Stimulated activated CD8-positive, alpha-beta memory T cell treated with anti-CD3 and anti-CD28 coated beads, Interleukin-4, amount 100 ng/mL, for 1 hour (primary cell): ENCODE measurements at places on chromosomes 13 and 19.

- DNase-seq: peak; percentile 37
Observed at GRCh38 chr19:46014941-46015686, 7.7 kb downstream of the PGLYRP1 start.

GRCh38 chr13:52599037-52599847, 43.0 kb upstream of the HNRNPA1L2 start:
- DNase-seq: no peak

DNA sequence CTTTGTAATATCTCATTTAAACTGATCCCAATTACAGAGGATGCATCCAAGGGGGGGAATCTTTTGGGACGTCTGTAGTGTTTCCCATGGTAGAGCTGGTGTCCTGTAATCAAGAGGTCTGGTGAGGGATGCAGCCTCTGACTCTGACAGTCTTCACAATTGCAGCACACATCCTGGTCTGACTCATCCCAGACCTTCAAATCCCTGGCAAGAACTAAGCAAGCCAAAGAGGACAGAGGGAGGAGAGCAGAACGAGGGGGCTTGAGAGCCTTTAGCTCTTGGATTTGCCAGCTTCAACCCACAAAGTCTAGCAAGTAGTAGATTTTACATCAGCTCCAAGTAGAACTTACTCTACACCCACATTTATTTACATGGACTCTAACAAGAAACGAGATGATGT, 17.3 kb upstream of the FCGBP start:
- DNase-seq: no peak

- no peak for DNase-seq
Observed at GRCh38 chr19:48918801-48919247, 14.7 kb upstream of the DHDH start.

DNA sequence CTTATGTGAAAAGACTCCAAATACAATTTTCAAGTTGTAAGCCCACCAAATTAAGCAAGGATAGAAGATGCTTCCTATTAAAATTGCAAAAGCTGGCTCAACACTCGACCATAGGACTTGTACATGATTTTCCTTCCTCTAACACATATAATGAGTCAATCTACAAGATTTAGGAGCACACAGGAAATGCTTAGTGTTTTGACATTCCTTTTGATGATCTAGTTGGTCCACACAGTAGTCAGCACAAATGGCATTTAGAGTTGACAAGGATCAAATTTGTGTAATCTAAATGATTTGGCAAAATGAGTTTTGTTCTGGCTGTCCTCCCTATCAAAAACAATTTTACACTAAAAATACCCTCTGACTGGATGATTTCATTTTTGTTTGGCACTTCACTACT, 340.2 kb downstream of the DIAPH3 start:
- no peak for DNase-seq

DNA sequence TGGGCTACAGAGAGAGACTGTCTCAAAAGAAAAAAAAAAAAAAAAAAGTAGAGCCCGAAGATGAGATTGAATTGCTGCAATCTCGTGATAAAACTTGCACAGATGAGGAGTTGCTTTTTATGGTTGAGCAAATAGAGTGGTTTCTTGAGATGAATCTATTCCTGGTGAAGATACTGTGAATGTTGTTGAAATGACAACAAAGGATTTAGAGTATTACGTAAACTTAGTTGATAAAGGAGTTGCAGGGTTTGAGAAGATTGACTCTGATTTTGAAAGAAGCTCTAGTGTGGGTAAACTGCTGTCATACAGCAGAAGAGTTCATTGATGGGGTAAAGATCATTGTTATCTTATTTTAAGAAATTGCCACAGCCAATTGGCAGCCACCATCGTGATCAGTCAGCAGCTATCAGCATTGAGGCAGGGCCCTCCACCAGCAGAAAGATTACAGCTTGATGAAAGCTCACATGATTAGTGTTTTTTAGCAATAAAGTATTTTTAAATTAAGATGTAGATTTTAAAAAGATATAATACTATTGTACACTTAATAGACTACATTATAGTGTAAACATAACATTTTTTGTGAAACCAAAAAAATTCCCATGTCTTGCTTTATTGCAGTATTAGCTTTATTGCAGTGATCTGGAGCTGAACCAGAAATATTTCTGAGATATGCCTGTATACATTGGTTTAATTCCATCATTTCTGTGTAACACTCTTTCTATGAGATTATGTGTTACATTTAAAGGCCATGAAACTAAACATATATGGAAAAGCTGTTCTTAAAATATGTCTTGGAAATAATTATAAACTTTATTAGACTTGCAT, 43.1 kb downstream of the ZMYM2 start:
- DNase-seq: no peak

DNA sequence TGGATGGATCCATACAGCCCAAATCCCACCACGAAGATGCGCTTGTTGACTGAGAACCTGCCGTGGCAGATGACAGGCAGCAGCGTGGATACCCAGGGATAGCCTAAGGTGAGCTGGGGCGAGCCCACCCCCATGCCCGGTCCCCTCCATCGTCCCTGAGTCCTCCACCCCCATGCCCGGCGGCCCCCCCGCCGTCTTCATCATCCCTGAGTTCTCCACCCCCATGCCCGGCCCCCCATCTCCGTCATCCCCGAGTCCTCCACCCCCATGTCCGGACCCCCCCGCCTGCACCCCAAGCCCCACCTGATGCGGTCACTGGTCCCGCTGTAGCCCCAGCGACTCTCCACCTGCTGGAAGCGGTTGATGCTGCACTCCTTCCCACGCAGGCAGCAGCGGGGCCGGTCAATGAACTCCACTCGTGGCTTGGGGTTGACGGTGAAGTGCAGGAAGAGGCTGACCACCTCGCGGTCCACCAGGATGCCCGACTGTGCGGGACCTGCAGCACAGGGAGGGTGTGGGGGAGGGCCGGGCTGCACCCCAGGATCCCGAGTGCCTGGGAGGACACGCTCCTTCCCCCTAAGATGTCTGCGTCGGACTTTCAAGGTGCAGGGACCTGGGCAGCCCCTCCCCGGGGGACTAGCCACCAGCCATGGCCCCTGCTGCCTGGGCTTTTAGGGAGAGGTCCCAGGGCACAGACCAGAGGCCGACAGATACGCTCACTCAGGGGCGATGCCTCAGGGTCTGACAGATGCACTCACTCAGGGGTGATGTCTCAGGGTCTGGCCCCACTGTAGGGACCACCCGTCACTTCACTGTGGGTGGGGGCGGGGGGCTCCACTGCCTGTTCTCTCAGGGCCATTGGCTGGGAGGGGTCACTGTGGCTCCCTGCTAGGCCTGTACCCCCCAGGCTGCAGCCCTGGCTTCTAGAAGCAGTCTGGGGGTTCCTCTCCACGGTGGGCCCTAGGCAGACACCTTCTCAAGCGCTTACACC, 28.0 kb downstream of the BTBD2 start:
- no peak for DNase-seq

- DNase-seq: no peak
Observed at GRCh38 chr13:84352946-84353345, 470.7 kb upstream of the SLITRK1 start.

GRCh38 chr19:50489461-50490011, 12.9 kb upstream of the GARIN5A start:
- no peak for DNase-seq

GRCh38 chr13:106156468-106156867, 379.0 kb downstream of the EFNB2 start:
- no peak for DNase-seq

- no peak for DNase-seq
Observed at GRCh38 chr19:3578390-3578789, 5.6 kb downstream of the HMG20B start.

- DNase-seq: no peak
Observed at GRCh38 chr19:45514376-45515051, 7.2 kb downstream of the VASP start.

- no peak for DNase-seq
Observed at GRCh38 chr19:33376423-33376822, 2.9 kb downstream of the CEBPG start.

DNA sequence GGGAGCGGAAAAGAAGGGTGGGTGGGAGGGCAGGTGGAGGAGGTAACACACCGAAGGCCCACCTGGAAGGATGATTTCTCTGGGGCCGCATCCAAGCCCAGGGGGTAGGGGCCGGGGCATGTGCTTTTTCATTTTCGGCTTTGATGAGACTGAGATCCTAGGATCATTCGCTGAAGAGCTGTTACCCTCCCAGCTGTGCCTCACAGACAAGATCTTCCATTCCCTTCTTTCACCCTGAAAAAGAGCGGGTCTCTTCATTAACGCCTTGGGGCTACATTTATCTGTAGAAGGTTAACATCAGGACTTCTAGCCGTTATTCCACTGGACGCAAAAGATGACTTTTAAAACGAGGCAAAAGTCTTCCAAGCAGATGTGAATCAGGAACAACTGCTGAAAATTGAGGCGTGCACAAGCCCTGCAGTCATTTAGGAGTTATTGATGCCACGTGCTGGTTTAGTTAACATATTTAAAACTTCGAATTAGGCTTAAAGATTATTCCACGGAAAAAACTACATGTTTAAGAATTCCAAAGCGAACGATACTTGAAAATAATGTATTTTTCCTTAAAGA, 1.1 kb downstream of the LMO7 start:
- no peak for DNase-seq
